ENCODE measurements at places on chromosomes 7 and 10. TPM values are rescaled to one million over a fixed set of nuclear protein-coding genes. Genes with fewer than 3 reads are reported as not detected.

DNA sequence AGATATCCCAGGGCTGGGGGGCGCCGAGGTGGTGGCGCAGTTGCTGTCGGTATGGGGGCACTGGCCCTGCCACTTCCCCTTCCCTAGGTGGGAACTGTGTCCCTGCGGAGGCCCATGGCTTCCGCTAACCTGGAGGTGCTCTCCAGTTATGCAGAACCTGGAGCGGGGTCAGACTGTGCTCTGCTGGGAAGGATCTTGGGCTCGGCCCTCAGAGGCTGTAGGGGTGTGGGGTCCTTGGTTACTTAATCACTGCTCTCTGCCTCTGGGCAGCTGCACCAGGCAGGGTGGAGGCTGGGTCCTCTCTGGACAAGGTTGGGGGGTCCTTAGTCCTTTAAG is 2.4 kb downstream of the BRI3 start:
- peaks cover 41% of the 10 kb centered on the region for H3K4me1 ChIP-seq
- H3K27me3 ChIP-seq = no peaks in the 10 kb centered on the region
- peak overlapping the region; percentile 15 for H3K4me3 ChIP-seq
- H3K36me3 ChIP-seq = peaks cover 6% of the 10 kb centered on the region

- H3K4me3 ChIP-seq = no peak overlapping the region
- H3K36me3 ChIP-seq = no peaks in the 10 kb centered on the region
- no peaks in the 10 kb centered on the region for H3K27me3 ChIP-seq
- DNase-seq = no peak
Observed at GRCh38 chr7:110600956-110601355, 490.0 kb upstream of the LRRN3 start.

GRCh38 chr10:60456053-60456452 is 66.4 kb upstream of the ANK3 start:
- DNase-seq = no peak
- H3K36me3 ChIP-seq = no peaks in the 10 kb centered on the region
- no peaks in the 10 kb centered on the region for H3K27me3 ChIP-seq
- no peak overlapping the region for H3K27ac ChIP-seq

GRCh38 chr7:108570146-108570755 is 577 bp downstream of the DNAJB9 start:
- peak overlapping the region; percentile 98 for H3K4me3 ChIP-seq
- H3K27ac ChIP-seq = peak overlapping the region; percentile 99
- no peaks in the 10 kb centered on the region for H3K27me3 ChIP-seq

CTAGE6 gene
- total RNA-seq = 2.2 TPM

INMT gene
- 0.17 TPM for total RNA-seq
